Kasumi-1 (cell line): ENCODE measurements at places on chromosomes 12 and 14.

DNA sequence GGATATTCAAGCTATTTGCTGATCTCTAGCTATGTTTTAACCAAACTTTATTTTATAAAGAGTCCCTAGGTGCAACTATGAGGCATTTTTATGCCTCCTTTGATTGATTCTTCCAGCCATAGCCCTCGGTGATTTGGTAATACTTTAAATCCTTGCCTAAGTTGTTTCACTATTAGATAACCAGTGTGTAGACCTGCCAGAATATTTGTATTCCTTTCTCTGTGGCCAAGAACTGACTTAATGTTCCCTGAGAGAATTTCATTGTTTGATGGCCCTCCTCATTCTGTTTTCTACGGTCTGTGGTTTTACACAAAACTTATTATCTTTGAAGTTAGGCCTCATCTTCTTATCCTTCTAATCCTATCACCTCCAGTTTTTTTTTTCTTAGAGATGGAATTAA lies 109.7 kb upstream of the MDGA2 start:
- DNase-seq = no peak

DNA sequence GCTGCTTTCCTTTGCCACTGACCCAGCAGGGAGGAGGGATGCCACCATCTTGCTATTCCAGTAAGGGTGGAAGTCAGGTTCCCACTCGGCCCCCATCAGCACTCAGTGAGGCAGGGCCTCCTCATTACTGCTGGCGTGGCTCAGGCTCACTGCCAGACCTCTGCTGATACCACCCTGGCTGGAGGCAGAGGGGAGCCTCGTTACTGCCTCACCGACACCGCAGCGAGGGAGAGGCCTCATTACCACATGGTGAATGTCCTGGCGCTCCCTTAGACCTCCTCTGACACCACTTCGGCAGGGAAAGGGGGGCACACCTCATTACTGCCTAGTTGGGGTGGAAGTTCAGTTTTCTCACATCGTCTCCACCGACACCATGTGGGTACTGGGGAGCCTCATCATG lies 354.1 kb downstream of the CACNA1C start:
- DNase-seq = no peak

DNA sequence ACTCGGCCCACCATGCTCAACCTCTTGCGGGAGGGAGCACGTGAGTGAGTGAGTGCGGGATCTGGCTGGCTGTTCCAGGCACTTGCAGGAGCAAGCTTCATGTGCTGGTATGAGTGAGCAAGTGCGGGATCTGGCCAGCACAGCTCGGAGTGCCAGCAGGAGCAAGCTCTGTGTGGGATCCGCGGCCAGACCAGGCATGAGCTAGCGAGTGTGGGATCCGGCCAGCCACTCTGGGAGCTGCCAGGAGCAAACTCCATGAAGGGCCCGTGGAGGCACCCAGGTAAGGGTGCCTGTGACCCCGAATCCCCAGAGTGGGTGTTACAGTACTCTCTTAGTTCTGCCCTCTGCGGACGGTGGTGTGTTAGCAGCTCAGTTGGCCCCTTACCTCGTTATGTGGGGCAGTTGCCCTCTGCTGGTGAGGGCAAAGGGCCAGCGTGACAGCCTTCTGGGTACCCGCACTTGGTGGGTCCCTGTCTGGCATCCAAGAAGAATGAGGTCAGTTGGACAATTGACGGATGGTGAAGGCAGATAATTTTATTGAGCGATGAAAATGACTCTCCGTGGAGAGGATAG lies 38.3 kb downstream of the RAD51B start:
- DNase-seq = no peak

- DNase-seq = no peak
Observed at GRCh38 chr14:61540931-61541330, 154.4 kb upstream of the HIF1A start.

DNA sequence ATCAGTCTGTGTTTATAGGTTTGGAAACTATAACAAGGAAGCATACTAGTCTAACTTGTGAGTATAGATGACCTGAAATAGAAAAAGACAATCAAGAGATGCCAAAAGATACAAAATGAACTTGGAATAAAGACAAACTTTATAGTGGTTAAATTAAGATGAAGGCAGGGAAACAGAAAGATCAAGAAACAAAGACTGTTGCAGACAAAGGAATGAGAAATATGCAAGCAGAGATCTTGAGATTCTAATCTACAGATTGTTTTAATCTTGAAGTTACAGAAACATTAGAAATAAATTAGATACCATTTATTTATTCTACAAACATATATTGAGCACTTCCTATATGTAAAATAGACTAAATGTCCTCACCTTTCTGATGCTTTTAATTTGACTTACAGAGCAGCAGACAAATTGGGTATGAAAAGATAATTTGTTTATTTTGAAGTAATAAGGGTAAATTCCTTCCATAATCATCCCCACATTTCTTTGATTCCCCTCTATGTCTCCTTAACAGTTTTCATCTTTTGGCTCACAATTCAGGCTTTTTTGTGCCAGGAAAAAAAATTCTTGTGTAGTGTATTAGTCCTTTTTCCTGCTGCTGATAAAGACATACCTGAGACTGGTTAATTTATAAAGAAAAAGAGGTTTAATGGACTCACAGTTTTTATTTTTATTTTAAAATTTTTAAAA lies 134.4 kb downstream of the KITLG start:
- no peak for DNase-seq

DNA sequence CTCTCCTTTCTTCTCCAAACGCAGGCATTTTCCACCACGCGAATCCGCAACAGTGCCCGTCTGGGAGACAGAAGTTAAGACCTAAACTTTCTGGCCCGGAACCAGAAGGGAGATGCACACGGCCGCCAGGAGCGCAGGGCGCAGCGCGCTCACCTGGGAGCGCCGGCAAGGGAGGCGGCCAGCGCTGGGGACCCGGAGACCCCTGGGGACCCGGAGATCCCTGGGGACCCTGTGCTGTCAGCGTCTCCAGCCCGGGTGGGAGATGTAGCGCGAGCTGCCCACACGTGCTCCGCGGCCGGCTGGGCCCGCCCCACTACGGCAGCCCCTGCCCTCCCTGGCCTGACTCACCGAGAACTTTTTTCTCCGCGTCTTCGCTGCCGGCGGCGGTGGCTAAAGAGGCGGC lies 620 bp downstream of the YBX3 start:
- DNase-seq = no peak

- no peak for DNase-seq
Observed at GRCh38 chr12:12645485-12645884, 33.8 kb downstream of the CREBL2 start.

- DNase-seq = no peak
Observed at GRCh38 chr14:101230161-101230850, 326.8 kb upstream of the RTL1 start.

GRCh38 chr12:53552361-53553327 lies 45.4 kb upstream of the NPFF start:
- DNase-seq = no peak

- no peak for DNase-seq
Observed at GRCh38 chr12:101767537-101767936, 28.3 kb upstream of the SYCP3 start.

DNA sequence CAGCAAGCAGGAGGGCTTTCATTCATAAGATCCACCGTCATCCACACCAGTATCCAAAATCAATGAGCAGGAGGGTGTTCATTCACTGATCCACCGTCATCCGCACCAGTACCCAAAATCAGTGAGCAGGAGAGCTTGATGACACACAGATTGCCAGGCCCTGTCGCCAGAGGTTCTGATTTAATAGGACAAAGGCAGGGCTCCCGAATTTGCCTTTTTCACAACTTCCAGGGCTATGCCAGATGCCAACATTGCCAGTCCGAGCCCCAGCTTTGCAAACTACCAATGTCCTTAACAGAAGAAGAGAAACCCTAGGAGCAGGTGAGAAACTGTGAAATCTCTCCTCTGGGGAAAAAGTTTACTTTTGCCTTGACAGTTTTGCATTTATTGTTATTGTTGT lies 115.0 kb downstream of the SLC15A4 start:
- DNase-seq = no peak

DNA sequence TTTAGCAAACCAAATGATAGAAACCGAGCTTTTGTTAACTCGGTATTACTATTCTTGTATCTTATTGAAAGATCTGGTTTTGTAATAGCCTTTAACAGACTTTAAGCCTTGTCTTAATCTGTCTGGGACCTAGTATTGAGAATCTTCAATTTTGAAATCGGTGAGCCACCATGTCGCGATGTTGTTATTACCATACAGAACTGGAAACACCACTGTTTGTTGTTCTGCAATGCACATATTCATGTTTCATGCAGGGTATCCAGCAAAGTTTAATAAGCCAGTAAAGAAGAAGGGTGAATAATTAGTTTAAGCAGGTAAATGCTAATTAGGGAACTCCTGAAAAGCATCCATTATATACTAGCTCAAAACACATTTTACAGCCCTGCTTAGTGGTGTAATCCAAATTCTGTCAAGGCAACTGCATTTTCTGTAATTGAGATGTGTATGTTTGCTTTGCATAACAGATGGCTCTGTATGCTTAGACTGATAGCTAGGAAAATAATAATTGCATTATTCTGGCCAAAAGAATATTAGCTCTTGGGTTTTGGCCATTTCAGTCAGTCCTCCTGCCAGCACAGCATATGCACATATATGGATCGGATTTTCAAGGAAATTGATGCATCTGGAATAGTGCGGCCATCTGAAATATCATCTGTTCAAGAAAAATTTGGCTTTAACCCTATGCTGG lies 389.2 kb downstream of the EGLN3 start:
- no peak for DNase-seq
